Spleen (tissue), 13 donors: ENCODE measurements at places on chromosomes 3 and 15. TPM values are rescaled to one million over a fixed set of nuclear protein-coding genes. Genes with fewer than 3 reads are reported as not detected.
A peak's percentile ranks its signal among the peaks of the same experiment; 100 is the strongest.

DNA sequence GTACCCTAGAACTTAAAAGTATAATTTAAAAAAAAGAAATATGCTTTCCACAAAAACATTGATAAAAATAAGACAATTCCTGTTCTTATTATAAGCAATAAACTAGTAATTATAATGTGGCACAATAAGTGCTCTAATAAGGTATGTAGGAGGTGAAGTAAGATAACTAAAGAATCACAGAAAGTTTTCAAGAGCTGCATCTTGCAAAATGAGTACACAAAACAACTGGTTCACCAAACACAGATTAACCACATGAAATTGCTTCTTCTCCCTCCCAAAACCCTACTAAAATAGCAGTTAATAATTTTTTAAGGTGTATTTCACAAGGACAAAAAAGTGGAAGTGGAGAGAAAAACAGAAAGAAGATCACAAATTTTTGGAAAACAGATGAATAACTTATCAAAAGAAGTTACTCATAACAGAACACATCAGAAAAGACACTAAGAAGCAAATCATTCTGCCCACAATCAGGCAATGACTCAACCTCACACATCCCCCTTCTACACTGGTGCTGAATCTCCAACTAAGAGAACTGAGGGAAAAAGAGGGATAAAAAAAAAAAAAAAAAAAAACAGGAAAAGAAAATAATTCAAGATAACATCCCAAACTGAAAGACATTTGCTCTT lies 64.2 kb downstream of the TBC1D5 start:
- no peak for DNase-seq

DNA sequence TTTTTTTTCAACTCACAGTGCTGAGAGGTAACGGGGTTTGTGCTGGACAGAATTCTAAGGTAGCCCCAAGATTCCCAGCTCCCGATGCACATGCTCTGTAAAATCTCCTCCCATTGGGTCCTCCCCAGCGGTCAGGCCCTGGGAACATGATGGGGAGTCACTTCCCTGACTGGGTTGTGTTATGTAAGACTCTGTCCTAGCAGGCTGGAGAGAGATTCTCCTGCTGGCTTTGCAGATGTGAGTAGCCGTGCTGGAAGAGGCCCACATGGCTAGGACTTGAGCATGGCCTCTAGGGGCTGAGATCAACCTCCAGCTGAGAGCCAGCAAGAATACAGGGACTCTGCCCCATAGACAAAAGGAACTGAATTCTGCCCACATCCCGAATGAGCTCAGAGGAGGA lies 83.7 kb upstream of the OXTR start:
- DNase-seq = no peak

Gene PDIA5
- 8.9 TPM for polyA plus RNA-seq

GRCh38 chr15:74884428-74885223 lies 5.2 kb upstream of the MPI start:
- DNase-seq = no peak

DNA sequence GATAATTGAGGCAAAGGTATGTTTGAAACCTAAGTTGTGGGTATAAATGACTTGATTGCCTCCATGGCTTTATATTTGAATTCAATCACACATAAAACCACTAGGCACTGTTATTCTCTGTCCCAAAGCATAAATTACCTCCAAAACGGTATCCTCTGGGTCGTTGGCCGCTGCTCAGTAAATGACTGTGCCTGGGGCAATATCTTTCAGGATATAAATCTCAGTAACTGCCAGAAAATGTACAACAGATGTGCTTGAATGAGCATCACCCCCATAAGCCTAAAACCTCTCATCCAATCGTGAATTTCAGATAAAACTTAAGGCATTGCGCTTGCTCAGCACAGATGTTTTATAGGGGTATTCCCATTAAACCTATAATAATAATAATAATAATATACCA lies 19.0 kb upstream of the C3orf49 start:
- no peak for DNase-seq

DNA sequence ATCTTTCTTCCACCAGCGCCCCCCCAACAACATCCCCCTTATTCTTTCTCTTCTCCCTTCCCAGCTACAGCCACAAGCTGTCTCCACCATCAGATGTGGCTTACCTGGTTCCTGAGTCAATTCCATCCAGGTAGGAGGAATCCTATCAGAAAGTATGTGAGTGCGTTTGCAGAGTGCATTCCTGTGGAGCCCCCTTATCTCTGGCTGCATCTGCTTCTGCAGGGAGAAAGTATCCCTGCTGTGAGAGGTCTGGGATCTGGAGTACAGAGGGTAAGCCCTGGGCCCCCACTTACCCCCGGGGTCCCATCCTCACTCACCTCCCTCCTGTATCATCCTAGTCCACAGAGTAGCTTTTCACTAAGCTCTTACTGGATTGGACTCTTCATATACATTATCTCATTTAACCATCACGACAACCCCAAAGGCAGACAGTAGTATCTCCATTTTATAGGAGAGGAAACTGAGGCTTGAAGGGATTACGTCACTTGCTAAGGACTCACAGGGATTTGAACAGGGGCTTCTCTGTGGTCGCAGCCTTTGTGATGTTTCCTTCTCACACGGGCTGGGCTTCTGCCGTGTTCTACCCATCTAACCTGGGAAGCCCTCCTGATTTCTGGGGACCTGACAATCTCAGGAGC lies 22.2 kb upstream of the MAGEF1 start:
- peak; percentile 12 for DNase-seq

Gene MESP2
- 0.05 TPM for polyA plus RNA-seq

Gene MUC13
- 0.07 TPM for polyA plus RNA-seq

Gene KNG1
- polyA plus RNA-seq = not detected

DNA sequence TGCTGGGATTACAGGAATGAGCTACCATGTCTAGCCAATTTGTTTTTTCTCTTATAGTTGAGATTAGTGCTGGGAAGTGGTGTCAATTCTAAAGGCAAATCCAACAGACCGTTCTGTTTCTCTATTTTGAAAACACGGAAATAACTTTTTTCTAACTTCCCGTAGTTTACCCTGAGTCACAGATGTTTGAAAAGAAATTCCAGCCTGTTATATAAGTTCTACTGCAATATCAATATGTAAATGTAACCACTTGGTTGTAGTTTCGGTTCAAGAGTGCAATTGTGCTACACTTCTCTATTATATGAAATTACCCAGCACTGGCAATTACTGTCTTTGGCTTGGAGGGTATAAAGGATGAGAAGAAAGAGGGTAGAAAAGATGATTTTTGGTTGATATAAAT lies 22.3 kb upstream of the GNB4 start:
- no peak for DNase-seq

Gene CCR8
- 0.06 TPM for polyA plus RNA-seq

- no peak for DNase-seq
These were observed 97.3 kb downstream of the ISL2 start for GRCh38 chr15:76433798-76434400.

GRCh38 chr3:72750405-72750965 lies 97.8 kb downstream of the SHQ1 start:
- no peak for DNase-seq

Gene TUBGCP5
- polyA plus RNA-seq = 4.6 TPM

- DNase-seq = no peak
These were observed 1.4 kb downstream of the RPSA start for GRCh38 chr3:39407773-39408492.

Gene ITPKA
- 0.09 TPM for polyA plus RNA-seq

- no peak for DNase-seq
These were observed 326.3 kb upstream of the ICE2 start for GRCh38 chr15:60804986-60805949.

- DNase-seq = no peak
These were observed 83.7 kb downstream of the ADAMTS7 start for GRCh38 chr15:78727561-78727960.

DNA sequence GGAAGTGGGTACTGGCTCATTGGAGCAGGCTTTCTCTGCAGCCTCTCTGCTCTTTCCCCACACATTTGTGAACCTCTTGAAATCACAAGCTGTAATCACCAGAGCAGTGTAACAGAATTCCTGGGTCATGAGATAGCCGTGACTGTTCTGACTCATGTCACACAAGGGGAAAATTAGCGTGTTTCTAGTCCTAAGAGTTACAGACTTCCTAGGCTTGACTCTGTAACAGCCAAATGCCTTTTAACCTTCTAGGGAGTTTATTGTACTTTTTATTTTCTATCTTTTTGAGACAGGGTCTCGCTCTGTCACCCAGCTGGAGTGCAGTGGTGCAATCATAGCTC lies 54.7 kb upstream of the TRAK1 start:
- DNase-seq = no peak
